Aorta (tissue), 5 donors: ENCODE measurements at places on chromosomes 6 and 20. TPM values are rescaled to one million over a fixed set of nuclear protein-coding genes. Genes with fewer than 3 reads are reported as not detected.

GRCh38 chr6:63022631-63023030 is 188.6 kb upstream of the FKBP1C start:
- DNase-seq, result no peak
- H3K27me3 ChIP-seq, result no peaks in the 10 kb centered on the region
- H3K36me3 ChIP-seq, result no peaks in the 10 kb centered on the region
- H3K4me3 ChIP-seq, result no peak overlapping the region

- no peak overlapping the region for H3K27ac ChIP-seq
- peaks cover 2% of the 10 kb centered on the region for H3K4me1 ChIP-seq
- no peaks in the 10 kb centered on the region for H3K36me3 ChIP-seq
- H3K4me3 ChIP-seq, result no peak overlapping the region
These were observed 56.9 kb downstream of the LYRM2 start for GRCh38 chr6:89581689-89582088.

DNA sequence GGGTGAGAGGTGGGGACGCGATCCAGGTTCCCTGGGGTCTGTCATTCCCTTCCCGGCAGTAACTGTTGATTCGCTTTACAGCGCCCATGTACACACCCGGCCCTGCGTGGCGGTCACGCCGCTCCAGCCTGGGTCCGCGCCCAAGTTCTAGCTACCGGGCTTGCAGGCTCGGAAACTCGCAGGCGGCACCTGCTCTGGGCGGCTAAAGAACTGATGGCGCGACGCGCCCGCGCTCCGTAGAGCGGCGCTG is 1.4 kb upstream of the POU3F2 start:
- peak; percentile 51 for DNase-seq
- H3K36me3 ChIP-seq, result no peaks in the 10 kb centered on the region
- no peak overlapping the region for H3K27ac ChIP-seq
- no peaks in the 10 kb centered on the region for H3K27me3 ChIP-seq

DNA sequence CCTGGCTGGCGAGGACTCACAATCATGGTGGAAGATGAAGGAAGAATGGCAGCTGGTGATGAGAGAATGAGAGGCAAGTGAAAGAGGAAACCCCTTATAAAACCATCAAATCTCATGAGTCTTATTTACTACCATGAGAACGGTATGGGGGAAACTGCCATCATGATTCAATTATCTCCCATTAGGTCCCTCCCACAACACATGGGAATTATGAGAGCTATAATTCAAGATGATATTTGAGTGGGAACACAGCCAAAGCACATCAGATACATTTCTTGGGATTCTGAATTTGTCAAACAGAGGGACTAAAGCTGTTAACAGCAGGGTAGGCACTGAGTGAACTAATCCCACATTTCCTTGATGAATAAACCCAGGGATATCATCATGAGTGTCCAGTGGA is 116.2 kb upstream of the PLCB4 start:
- no peaks in the 10 kb centered on the region for H3K36me3 ChIP-seq
- H3K4me1 ChIP-seq, result no peaks in the 10 kb centered on the region
- H3K4me3 ChIP-seq, result no peak overlapping the region
- DNase-seq, result no peak

SASH1 gene
- polyA plus RNA-seq, result 46.0 TPM

C6orf15 gene
- not detected for polyA plus RNA-seq

SLC24A3 gene
- 8.8 TPM for polyA plus RNA-seq

PRDM13 gene
- polyA plus RNA-seq, result not detected

DNA sequence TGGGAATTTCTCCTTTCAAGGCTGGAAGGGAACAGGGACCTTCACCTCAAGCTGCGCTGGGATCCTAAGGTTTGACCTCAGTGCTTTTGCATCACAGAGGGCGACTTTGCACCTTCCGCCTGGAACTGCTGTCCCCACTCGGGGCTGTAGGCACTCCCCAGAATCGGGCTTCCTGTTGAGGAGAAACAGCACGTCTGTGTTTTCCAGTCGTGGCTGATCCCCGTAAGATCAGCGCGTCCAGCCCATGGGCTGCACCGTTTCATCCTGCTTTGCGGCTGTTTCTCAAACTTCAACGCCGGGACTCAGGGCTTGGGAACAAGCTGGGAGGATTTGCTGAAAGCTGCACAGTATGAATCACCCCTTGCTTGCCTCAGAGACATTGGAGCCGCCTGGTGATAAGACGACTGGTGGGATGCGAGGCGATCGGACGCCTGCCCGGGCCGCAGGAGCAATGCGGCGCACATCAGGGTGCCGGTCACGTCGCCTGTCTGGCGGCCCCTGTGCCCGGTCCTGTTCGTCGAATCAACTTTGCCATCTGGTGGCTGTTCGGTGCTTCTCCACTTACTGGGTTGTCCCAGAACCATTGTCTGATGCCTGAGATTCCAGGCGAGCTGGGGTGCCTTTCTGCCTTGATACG is 53.6 kb upstream of the FRMD1 start:
- no peaks in the 10 kb centered on the region for H3K36me3 ChIP-seq
- H3K4me3 ChIP-seq, result no peak overlapping the region
- H3K27ac ChIP-seq, result no peak overlapping the region
- DNase-seq, result peak; percentile 85
- peaks cover 2% of the 10 kb centered on the region for H3K4me1 ChIP-seq

PNPLA1 gene
- polyA plus RNA-seq, result 0.15 TPM

SLC52A3 gene
- polyA plus RNA-seq, result not detected

GRCh38 chr6:142429195-142429594 is 127.4 kb downstream of the ADGRG6 start:
- H3K4me1 ChIP-seq, result no peaks in the 10 kb centered on the region
- no peak overlapping the region for H3K27ac ChIP-seq
- H3K36me3 ChIP-seq, result no peaks in the 10 kb centered on the region
- no peaks in the 10 kb centered on the region for H3K27me3 ChIP-seq
- H3K4me3 ChIP-seq, result no peak overlapping the region

PLN gene
- polyA plus RNA-seq, result 955 TPM

SRXN1 gene
- 12.5 TPM for polyA plus RNA-seq

GRCh38 chr6:158020272-158020711 is 38.6 kb downstream of the SYNJ2 start:
- no peaks in the 10 kb centered on the region for H3K4me1 ChIP-seq
- no peak overlapping the region for H3K4me3 ChIP-seq
- no peak for DNase-seq
- no peak overlapping the region for H3K27ac ChIP-seq
- H3K27me3 ChIP-seq, result no peaks in the 10 kb centered on the region
- H3K36me3 ChIP-seq, result no peaks in the 10 kb centered on the region

- H3K27me3 ChIP-seq, result no peaks in the 10 kb centered on the region
- H3K4me1 ChIP-seq, result no peaks in the 10 kb centered on the region
- no peak overlapping the region for H3K27ac ChIP-seq
- no peaks in the 10 kb centered on the region for H3K36me3 ChIP-seq
These were observed 218.2 kb downstream of the OR2B2 start for GRCh38 chr6:27693766-27694546.

TRDN gene
- polyA plus RNA-seq, result not detected

TMX4 gene
- 16.9 TPM for polyA plus RNA-seq

DNA sequence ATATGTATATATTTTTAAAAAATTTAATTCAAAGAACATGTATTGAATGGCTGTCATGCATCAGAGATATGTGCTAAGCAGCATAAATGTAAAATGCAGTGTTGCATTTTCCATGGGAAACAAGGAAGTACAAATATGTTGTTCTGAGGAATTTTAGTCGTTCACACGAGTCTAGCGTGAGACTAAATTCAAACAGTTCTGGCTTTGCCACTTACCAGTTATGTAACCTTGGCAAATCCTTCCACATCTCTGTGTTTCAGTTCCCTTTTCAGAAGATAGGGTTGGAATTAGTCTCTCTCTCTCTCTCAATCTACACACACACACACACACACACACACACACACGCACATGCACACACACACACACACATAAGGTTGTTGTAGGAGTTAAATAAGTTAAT is 305.4 kb downstream of the UTRN start:
- H3K4me1 ChIP-seq, result peaks cover 3% of the 10 kb centered on the region
- H3K36me3 ChIP-seq, result no peaks in the 10 kb centered on the region
- H3K27me3 ChIP-seq, result no peaks in the 10 kb centered on the region
- H3K4me3 ChIP-seq, result no peak overlapping the region

CD93 gene
- 5.7 TPM for polyA plus RNA-seq

GRCh38 chr20:38957235-38957876 is 4.8 kb upstream of the DHX35 start:
- no peak for DNase-seq
- no peak overlapping the region for H3K27ac ChIP-seq
- no peaks in the 10 kb centered on the region for H3K27me3 ChIP-seq
- peaks cover 2% of the 10 kb centered on the region for H3K4me1 ChIP-seq

- H3K27ac ChIP-seq, result no peak overlapping the region
- no peaks in the 10 kb centered on the region for H3K27me3 ChIP-seq
- no peak overlapping the region for H3K4me3 ChIP-seq
These were observed 222.2 kb downstream of the UST start for GRCh38 chr6:148968771-148969602.

- H3K27ac ChIP-seq, result no peak overlapping the region
- no peak for DNase-seq
- H3K27me3 ChIP-seq, result peaks cover 2% of the 10 kb centered on the region
- H3K4me1 ChIP-seq, result no peaks in the 10 kb centered on the region
- no peaks in the 10 kb centered on the region for H3K36me3 ChIP-seq
These were observed 141.1 kb upstream of the PRSS16 start for GRCh38 chr6:27106382-27106781.

GRCh38 chr6:42448927-42449659 is 2.6 kb downstream of the TRERF1 start:
- no peak for DNase-seq
- no peaks in the 10 kb centered on the region for H3K4me1 ChIP-seq
- H3K27me3 ChIP-seq, result no peaks in the 10 kb centered on the region
- H3K4me3 ChIP-seq, result no peak overlapping the region
- no peak overlapping the region for H3K27ac ChIP-seq

DNA sequence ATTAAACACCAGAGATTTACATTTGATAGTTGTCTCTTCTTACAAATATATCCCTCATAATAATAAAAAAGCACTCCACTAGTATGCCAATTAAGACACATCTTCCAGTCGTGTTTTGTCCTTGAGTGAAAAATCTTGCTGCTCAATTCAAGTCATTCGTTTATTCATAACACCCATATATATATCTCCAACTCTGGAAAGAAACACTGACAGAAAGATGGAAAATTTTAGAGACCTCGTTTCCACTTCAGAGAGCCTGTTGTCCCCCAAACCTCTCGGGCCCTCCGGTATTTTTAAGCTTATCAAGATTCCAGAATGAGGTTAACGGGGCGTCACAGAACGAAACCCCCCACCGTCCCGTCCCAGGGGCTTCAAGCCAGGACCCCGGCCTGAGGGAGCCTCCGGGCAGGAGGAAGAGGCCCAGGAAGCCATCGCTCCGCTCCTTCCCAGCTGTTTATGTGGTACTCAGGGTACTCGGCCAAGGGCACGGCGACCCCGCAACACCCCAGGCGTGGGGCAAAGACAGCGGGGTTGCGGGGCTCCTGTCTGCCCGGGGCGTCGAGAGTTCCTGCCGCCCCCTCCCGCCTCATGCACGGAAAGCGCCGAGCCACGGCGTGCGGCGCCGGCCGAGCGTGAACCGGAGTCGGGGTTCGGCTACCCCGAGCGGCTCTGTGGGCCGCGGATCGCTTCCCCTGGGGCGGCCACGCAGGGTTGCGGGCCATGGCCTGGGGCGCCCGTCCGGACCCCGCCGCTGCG is 623 bp upstream of the SNX9 start:
- H3K27me3 ChIP-seq, result no peaks in the 10 kb centered on the region
- peak overlapping the region; percentile 90 for H3K4me3 ChIP-seq
- peak overlapping the region; percentile 85 for H3K27ac ChIP-seq
- DNase-seq, result peak; percentile 53
- H3K4me1 ChIP-seq, result no peaks in the 10 kb centered on the region

CTAGE9 gene
- not detected for polyA plus RNA-seq

LINC00237 gene
- polyA plus RNA-seq, result not detected

- H3K4me1 ChIP-seq, result no peaks in the 10 kb centered on the region
- H3K4me3 ChIP-seq, result no peak overlapping the region
- no peaks in the 10 kb centered on the region for H3K27me3 ChIP-seq
- DNase-seq, result no peak
These were observed 28.4 kb upstream of the SLC35A1 start for GRCh38 chr6:87444362-87444761.

GRCh38 chr6:14985366-14985765 is 260.5 kb upstream of the JARID2 start:
- H3K4me1 ChIP-seq, result no peaks in the 10 kb centered on the region
- H3K27me3 ChIP-seq, result no peaks in the 10 kb centered on the region
- no peak for DNase-seq
- H3K36me3 ChIP-seq, result no peaks in the 10 kb centered on the region
- no peak overlapping the region for H3K4me3 ChIP-seq

NNAT gene
- 0.38 TPM for polyA plus RNA-seq

- H3K4me1 ChIP-seq, result peaks cover 2% of the 10 kb centered on the region
- no peaks in the 10 kb centered on the region for H3K36me3 ChIP-seq
- H3K27ac ChIP-seq, result no peak overlapping the region
- no peak for DNase-seq
- H3K4me3 ChIP-seq, result no peak overlapping the region
These were observed 46.8 kb downstream of the AIG1 start for GRCh38 chr6:143107440-143107839.

HLA-DMB gene
- 3.6 TPM for polyA plus RNA-seq

DNA sequence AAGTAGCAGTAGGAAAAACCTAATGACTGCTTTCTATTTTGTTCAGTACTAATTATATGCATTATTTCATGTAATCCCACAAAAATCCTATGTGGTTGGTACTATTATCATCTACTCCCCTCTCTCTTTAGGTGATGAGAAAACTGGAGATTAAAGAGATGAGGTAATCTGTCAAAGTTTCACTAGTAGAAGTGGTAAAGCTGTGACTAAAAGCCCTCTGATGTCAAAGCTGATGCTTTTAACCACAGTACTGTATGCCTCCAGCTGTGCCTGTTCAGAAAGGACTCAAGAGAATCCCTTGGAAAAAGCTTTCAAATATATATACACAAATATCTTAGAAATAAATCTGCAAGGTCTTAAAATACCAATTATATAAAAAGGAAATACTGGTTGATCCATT is 38.0 kb downstream of the PHIP start:
- no peaks in the 10 kb centered on the region for H3K4me1 ChIP-seq
- DNase-seq, result no peak
- H3K27me3 ChIP-seq, result no peaks in the 10 kb centered on the region
- H3K4me3 ChIP-seq, result no peak overlapping the region
- H3K36me3 ChIP-seq, result no peaks in the 10 kb centered on the region
- H3K27ac ChIP-seq, result no peak overlapping the region

GRCh38 chr20:6123649-6124014 is 802 bp upstream of the FERMT1 start:
- H3K27me3 ChIP-seq, result no peaks in the 10 kb centered on the region
- DNase-seq, result no peak
- no peaks in the 10 kb centered on the region for H3K4me1 ChIP-seq
- H3K36me3 ChIP-seq, result no peaks in the 10 kb centered on the region
- no peak overlapping the region for H3K4me3 ChIP-seq

DNA sequence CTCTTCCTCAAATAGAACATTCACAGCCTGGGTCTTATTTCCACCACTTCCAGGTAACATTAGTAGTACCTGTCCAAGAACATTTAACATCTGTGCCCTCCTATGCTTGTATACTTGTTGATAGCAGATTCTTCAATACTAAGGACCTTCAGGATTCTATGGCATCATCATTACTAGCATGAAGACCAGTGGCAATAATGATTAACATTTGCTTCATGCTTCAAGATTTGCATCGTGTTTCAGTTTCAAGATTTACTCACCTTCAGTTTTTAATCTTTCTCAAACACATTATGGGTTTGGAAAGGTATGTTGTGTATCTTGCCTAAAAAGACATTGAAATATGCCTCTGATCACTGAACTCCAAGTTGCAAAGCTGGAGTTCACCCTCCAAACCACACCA is 412.8 kb upstream of the NRSN1 start:
- H3K36me3 ChIP-seq, result no peaks in the 10 kb centered on the region
- H3K27me3 ChIP-seq, result no peaks in the 10 kb centered on the region
- H3K27ac ChIP-seq, result no peak overlapping the region
- DNase-seq, result no peak
- no peak overlapping the region for H3K4me3 ChIP-seq
- H3K4me1 ChIP-seq, result no peaks in the 10 kb centered on the region
